H54 (cell line): ENCODE measurements at places on chromosomes 11 and 22.
A peak's percentile ranks its signal among the peaks of the same experiment; 100 is the strongest.

GRCh38 chr22:40628354-40629042, 8.0 kb downstream of the MRTFA start:
- DNase-seq = no peak

DNA sequence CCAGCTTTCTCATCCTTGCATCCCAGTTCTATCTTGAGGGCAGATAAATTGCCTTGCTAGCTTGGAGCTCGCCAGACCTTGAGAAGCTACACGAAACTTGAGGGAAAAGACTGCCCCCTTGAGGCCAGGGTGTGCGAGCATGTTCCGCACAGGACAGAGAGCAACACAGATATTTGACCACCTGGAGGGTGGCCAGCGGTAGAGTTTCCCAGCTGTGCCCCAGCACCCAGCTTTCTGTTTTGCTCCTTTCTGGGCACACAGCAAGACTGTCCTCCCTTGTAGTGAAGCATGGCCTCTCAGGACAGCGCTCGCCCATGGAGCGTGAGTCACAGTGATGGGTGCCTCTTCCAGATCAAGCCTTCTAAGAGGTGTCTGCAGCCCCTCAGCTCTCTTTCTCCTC, 23.5 kb downstream of the SPATA19 start:
- peak; percentile 42 for DNase-seq

DNA sequence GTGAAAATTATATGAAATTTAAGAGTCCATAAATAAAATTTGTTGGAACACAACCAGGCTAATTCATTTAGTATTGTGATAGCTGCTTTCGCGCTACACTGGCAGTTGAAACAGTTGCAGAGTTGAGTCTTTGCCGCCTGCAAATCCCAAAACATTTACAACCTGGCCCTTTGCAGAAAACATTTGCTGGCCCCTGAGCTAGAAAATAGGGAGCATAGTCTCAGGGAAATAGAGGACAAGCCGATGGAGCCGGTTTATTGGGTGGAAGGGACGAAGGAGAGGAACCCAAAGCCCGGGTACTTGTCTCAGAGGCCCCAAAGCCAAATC, 527 bp upstream of the SAC3D1 start:
- DNase-seq = no peak

DNA sequence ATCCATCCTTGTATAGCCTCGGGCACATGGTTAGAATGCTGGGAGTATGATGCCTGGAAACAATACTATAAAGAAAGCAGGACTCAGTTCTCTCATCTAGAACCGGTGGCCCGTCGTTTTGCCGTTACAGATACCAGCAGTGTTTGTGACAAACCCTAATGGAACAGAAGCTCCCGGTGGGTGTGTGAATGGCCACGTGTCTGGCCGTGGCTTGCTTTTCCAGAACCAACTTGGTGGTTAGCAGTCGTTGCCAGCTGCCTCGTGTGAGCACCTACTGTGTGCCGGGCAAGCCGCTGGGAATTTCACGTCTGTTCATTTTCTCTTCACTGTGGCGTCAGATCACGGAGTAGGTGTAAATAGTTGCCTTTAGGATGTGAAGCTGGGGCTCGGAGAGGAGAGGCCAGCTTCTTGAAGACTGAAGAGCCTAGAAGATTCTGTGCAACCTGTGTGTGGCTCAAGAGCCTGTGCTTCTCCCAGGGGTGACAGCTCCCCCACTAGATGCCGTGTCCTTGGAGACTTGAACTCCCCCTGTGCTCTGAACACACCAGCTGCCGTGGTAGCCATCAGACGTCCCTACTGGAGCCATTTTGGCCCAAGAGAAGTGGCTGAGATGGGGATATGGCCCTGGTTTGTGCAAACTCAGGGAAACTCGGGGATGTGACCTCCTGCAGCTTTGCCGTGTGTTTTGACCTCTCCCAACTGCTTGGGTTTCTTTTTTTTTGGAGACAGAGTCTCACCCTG, 57.5 kb upstream of the PPARA start:
- no peak for DNase-seq

- no peak for DNase-seq
Observed at GRCh38 chr11:64176751-64177150, 9.2 kb upstream of the STIP1 start.

DNA sequence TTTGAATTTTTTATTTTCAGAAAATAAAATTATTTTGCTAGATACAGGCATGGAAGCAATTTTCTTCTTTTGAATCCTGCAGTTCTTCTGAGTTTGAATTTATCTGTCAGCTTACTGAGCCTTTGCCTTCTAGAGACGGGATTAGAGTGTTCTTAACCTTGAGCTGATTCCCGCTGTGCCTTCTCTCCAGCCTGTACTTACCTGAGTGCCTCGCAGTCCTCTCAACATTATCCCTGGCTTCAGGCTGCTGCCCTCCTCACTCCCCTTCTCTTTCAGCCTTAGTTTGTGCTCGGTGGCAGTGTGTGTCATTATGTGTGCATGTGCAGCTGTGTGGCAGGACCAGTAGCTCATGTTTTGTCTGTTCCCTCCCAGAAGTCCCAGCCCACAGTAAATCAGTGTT, 24.3 kb downstream of the OSBP2 start:
- no peak for DNase-seq

- DNase-seq = no peak
Observed at GRCh38 chr22:45583504-45583903, 80.8 kb downstream of the FBLN1 start.

- no peak for DNase-seq
Observed at GRCh38 chr22:48105259-48105658, 1342.8 kb downstream of the TBC1D22A start.

- DNase-seq = peak; percentile 62
Observed at GRCh38 chr22:38843657-38844314, at the start of gene NPTXR. NPTXR (minus strand) TSS chr22:38844028.

- no peak for DNase-seq
Observed at GRCh38 chr11:33703788-33704187, 3.2 kb upstream of the C11orf91 start.

GRCh38 chr22:36301851-36302250, 48.9 kb downstream of the APOL1 start:
- DNase-seq = no peak

DNA sequence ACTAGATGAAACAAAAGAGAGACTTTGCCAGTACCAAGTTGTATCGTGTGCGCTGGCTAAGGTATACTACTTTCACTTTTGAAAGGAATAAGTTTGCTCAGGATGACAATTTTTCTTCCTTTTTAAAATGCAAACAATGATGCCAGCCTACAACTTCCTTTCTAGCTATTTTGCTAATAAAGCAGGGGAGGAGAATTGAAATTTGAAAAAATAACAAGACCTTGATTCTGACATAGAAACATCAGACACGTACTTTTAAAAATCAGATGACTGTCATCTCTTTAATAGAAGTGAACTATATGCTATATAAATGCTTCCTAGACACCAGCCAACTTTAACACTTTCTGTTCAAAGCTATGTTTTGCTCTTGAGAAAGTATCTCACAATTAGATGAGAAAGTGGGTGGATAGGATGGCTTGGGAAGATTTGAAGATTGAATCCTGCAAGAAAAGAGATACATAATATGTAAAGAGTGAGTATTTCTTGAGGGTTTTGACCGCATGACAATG, 41.7 kb upstream of the BLID start:
- no peak for DNase-seq

DNA sequence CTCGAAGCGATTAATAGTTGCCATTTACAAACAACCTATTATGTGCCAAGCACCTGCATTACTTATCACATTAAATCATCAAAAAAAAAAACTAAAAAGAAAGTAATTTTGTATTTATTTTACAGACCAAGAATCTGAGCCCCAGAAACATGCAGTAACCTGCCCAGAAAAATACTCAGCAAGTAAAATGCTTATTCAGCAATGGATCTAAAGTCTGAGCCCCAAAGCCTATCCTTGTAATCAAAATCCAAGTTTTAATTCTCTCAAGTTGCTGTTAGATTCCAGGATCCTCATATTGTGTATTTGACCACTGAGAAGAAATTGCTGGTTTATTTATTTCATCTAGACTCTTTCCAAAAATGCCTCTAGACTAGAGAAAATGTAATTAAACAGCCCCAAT, 783.3 kb upstream of the API5 start:
- DNase-seq = no peak

GRCh38 chr11:66849501-66850234, 6.4 kb downstream of the RCE1 start:
- DNase-seq = no peak
